IMR-90 (cell line): ENCODE measurements at places on chromosomes 1 and 21. TPM values are rescaled to one million over a fixed set of nuclear protein-coding genes. Genes with fewer than 3 reads are reported as not detected.

- no peak for DNase-seq
- no peak overlapping the region for H3K4me3 ChIP-seq
- H3K36me3 ChIP-seq, result peaks cover 10% of the 10 kb centered on the region
- no peak overlapping the region for H3K27ac ChIP-seq
- no peaks in the 10 kb centered on the region for H3K27me3 ChIP-seq
- H3K4me1 ChIP-seq, result no peaks in the 10 kb centered on the region
Observed at GRCh38 chr1:52683367-52683940, 14.7 kb downstream of the COA7 start.

DNA sequence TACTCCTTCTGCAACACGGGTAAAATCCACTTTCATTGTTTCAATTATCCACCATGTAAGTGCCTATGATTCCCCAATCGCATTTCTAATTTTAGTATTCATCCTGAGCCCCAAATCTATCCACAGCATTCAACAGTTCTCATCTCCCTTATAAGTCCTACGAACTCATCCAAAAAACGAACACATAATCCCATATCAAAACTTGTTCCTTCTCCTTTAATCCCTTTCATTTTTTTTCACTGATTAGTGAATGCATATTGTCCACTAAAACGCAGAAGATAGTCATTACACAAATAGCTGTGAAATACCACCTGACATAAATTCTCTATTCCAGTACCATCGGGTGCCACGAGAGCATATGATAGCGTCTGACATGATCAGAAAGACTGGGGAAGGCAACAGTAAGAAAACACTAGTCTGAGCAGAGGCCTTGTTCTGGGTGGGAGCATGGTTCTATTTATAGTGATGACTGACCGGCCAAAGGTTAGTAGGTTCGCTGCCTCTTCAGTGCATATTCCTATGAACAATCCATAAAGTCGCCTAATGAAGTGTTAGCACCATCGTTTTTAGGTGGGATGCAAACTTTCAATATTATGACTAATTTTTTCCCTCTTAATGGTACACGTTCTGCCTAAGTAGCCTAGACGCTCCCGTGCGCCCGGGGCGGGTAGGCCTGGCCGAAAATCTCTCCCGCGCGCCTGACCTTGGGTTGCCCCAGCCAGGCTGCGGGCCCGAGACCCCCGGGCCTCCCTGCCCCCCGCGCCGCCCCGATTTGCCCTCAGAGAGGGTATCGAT lies 648 bp downstream of the ATP5PF start:
- H3K36me3 ChIP-seq, result peaks cover 11% of the 10 kb centered on the region
- peak overlapping the region; percentile 96 for H3K27ac ChIP-seq
- H3K27me3 ChIP-seq, result no peaks in the 10 kb centered on the region
- DNase-seq, result peak; percentile 35

- H3K4me1 ChIP-seq, result peaks cover 8% of the 10 kb centered on the region
- no peaks in the 10 kb centered on the region for H3K36me3 ChIP-seq
- no peaks in the 10 kb centered on the region for H3K27me3 ChIP-seq
Observed at GRCh38 chr1:20981915-20982314, 194.8 kb downstream of the EIF4G3 start.

- H3K4me1 ChIP-seq, result peaks cover 21% of the 10 kb centered on the region
- no peak for DNase-seq
- peaks cover 19% of the 10 kb centered on the region for H3K27me3 ChIP-seq
- no peak overlapping the region for H3K27ac ChIP-seq
- H3K4me3 ChIP-seq, result no peak overlapping the region
Observed at GRCh38 chr21:42236693-42237092, 17.8 kb downstream of the ABCG1 start.

RPE65 gene
- under 0.01 TPM in 1 of 2 replicates, not detected in the other for total RNA-seq

GBP1 gene
- 108 and 118 TPM in 2 replicates for total RNA-seq

DNA sequence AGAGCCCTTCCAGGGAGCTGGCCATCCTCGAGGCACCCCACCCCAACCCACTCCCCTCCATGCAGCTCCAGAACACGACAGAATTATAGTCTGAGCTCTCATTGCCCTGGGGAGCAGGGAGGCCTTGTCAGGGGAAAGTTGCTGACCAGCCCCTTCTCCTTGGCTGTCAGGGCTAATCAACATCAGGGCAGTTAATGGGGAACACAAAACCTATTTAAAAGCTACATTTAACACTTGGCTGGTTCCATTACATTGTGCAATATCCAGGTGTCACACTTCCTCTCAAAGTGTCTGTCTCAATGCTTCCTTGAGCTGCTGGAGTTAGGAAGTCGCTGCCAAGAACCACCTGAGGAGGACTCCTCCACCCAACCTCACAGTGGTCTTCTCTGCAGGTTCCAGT lies 111.8 kb upstream of the GRIK3 start:
- H3K4me1 ChIP-seq, result no peaks in the 10 kb centered on the region
- no peak for DNase-seq
- H3K4me3 ChIP-seq, result no peak overlapping the region
- no peaks in the 10 kb centered on the region for H3K36me3 ChIP-seq
- no peaks in the 10 kb centered on the region for H3K27me3 ChIP-seq

CD160 gene
- total RNA-seq, result not detected in 2 replicates

RIMS3 gene
- total RNA-seq, result 0.28 and 0.36 TPM in 2 replicates

DNA sequence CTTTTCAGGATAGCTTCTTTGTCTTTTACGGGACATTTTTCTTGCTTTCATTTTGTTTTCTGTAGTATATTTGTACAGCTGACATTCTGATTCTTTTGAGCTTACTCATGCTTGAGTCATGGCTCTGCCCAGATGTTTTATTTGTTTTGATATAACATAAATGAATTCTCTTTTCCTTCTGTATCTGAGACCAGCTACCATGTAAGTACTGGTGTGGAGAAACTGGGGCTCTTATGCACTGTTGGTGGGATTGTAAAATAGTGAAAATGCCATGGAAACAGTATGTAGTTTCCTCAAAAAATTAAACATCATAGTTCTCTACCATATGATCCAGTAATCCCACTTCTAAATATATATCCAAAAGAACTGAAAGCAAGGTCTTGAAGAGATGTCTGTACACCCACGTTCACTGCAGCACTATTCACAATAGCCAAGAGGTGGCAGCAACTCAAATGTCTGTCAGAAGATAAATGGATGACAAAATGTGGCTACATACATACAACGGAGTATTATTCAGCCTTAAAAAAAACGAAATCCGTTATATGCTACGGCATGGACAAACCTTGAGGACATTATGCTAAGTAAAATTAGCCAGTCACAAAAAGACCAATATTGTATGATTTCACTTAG lies 61.4 kb downstream of the EIF2B3 start:
- H3K27me3 ChIP-seq, result no peaks in the 10 kb centered on the region
- no peaks in the 10 kb centered on the region for H3K36me3 ChIP-seq
- DNase-seq, result peak; percentile 95
- peaks cover 12% of the 10 kb centered on the region for H3K4me1 ChIP-seq

DNA sequence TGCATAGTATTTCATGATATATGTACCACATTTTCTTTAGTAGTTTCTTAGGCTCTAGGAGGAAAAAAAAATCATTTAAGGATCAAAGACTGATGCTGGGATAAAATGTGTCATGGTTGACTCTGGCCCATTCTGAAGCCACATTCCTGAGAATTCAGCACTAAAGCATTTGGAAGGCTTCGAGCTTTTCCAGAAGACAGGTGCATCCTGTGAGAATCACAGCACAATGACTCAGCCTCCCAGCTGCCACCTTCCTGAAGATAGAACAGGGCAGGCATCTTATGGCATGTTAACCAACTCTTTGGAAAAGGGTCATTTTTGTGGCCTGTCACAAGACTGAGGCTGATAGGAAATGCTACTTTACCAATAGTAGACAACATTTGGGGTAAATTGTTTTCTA lies 359.9 kb downstream of the PCP4 start:
- no peak for DNase-seq
- H3K27me3 ChIP-seq, result no peaks in the 10 kb centered on the region
- no peak overlapping the region for H3K27ac ChIP-seq
- no peaks in the 10 kb centered on the region for H3K4me1 ChIP-seq
- no peak overlapping the region for H3K4me3 ChIP-seq

GRCh38 chr1:43041591-43041990 lies 82.9 kb upstream of the SLC2A1 start:
- no peaks in the 10 kb centered on the region; the same call in 1 of the 2 replicates for H3K4me1 ChIP-seq
- no peak for DNase-seq
- H3K36me3 ChIP-seq, result no peaks in the 10 kb centered on the region
- no peak overlapping the region for H3K4me3 ChIP-seq
- no peak overlapping the region for H3K27ac ChIP-seq

- H3K36me3 ChIP-seq, result no peaks in the 10 kb centered on the region
- H3K4me3 ChIP-seq, result no peak overlapping the region
- H3K4me1 ChIP-seq, result no peaks in the 10 kb centered on the region
Observed at GRCh38 chr1:196873385-196873784, 14.5 kb upstream of the CFHR4 start.

CLDN19 gene
- total RNA-seq, result not detected in 2 replicates

DNA sequence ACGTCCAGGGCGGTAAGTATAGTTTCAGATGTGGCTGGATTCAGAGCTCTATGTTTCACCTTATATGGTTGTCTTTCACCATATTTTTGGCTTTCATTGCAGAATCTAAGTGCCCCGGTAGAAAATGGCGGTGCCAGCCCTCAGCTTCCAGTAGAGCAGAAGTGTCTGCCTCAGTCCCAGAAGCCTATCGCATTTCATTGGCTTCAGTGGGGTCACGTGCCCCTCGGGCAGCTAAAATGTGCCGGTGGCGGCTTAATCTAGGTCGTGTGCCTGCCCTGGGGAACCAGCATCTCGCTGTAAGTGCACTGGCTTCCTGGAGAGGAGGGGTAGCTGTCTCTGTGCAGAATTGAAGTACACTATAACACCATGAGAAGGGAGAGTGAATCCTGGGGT lies 107.4 kb upstream of the MAGI3 start:
- no peaks in the 10 kb centered on the region for H3K4me1 ChIP-seq
- no peaks in the 10 kb centered on the region for H3K36me3 ChIP-seq
- H3K27me3 ChIP-seq, result peaks cover 1% of the 10 kb centered on the region; the same call in 1 of the 2 replicates
- H3K4me3 ChIP-seq, result no peak overlapping the region
- no peak for DNase-seq
- H3K27ac ChIP-seq, result no peak overlapping the region

PADI4 gene
- total RNA-seq, result not detected in 2 replicates

FMO1 gene
- not detected in 2 replicates for total RNA-seq
